ENCODE measurements at places on chromosomes 5 and 9. TPM values are rescaled to one million over a fixed set of nuclear protein-coding genes. Genes with fewer than 3 reads are reported as not detected.

DNA sequence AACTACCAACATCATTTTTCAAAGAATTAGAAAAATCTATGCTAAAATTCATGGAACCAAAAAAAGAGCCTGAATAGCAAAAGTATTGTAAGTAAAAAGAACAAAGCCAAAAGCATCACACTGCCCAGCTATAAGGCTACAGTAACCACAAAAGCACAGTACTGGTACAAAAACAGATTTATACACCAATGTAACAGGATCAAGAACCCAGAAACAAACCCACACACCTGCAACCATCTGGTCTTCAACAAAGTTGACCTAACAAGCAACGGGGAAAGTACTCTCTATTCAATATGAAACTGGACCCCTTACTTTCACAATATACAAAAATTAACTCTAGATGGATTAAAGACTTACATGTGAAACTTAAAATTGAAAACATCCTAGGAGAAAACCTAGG lies 94.2 kb upstream of the TARS1 start:
- no peak for DNase-seq

GRCh38 chr5:76617675-76618074 lies 5.5 kb downstream of the F2RL2 start:
- DNase-seq, result no peak

- DNase-seq, result no peak
Measured at GRCh38 chr5:36928947-36929346, 52.4 kb downstream of the NIPBL start.

DNA sequence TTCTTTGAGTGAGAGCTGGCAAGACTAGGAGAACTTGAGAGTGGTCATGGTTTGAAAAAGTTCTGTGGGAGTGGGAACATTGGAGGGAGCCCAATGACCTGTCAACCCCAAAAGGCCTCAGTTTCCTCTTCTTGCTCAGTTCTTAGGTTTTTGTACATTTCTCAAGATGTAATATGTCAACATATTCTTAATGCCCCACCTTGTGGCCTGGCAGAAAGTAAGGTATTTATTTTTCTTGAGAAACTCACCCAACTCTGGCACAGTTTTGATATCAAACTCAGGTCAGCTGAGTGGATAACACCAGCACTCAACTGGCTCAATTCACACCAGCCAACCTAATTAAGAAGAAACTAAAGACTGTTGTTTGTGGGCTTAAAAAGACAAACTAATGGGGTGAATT lies 123.0 kb upstream of the SLC27A6 start:
- no peak for DNase-seq

DNA sequence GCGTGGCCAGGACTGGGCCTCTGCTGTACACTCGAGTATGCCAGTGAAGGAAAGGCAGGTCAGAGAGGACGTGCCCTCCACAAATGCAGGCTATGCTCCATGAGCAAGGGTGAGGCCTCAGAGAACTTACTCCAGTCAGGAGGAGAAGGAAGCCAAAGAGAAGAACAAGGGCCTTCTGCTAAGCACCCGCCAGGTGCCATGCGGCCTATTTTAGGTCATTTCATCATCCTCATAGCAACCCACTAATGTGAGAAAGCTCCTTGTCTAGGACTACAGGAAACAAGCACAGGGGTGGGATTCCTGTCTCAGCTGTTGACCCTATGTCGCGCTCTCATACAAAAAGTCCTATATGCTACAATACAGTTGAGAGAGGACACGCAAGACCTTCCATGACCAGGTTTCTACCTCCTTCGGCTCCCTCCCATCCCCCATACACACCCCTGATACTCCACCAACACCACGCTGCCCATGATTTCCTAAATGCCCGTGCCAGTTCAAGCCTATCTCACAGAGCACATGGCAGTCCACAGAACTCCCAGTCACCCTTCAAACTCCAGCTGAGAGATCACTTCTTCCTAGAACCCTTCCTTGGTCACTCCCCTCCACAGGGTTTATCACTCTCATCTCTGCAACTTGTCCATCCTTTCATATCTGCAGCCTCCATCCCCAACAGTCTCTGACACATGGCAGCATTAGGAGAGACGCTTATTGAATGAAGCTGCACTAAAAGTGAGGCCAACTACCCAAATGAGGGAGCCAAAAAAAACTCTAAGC lies 26.8 kb downstream of the PSMB7 start:
- no peak for DNase-seq

DNA sequence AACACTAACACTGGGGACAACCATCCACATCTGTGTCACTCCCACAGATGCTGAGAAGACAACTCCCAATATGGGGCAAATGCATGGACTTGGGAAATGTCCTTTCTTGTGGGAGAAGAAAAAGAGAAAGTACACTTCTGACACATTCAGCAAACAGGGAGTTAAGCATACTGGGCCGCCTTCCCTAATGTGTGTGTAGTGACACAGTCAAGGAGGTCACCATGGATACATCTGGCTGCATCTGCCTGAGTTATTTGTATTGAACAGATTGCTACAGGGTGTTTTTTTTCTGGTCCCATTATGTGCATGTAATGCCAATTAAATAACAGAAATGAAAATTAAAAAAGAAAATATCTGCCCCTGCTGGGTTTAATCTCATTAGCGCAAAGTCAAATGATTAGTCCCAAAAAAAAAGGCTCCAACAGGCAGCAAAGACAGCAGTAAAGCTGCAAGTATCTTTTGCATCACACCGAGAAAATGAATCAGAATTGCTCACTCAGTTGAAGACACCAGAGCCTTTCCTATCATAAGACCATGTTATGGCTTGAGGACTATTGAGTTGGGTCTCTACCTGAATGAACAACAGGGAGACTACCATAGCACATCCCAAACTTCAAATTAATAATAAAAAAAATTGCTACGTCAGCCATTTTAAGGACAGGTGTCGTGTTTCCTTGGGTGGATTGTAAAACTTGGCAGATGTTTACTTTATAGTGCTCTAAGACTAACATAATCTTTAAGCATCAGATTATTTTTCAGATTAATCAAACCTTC lies 395.9 kb downstream of the DTWD2 start:
- DNase-seq, result no peak

GRCh38 chr5:172859966-172860365 lies 25.9 kb downstream of the ERGIC1 start:
- no peak for DNase-seq

DNA sequence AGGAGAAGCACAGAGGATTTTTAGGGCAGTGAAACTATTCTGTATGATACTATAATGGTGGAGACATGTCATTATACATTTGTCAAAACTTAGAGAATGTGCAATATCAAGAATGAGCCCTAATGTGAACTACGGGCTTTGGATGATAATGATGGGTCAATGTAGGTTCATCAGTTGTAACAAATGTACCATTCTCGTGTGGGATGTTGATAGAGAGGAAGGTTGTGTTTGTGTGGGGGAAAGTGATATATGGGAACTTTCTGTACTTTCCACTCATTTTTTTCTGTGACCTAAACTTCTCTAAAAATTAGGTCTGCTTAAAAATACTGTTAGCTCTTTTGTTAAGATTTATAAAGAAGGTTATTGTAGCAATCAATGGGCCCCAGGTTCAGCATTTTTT lies 138.9 kb downstream of the SPATA31D1 start:
- DNase-seq, result no peak

- DNase-seq, result no peak
Measured at GRCh38 chr5:10666531-10667299, 94.3 kb downstream of the DAP start.

GRCh38 chr9:90285946-90286345 lies 356.7 kb downstream of the DIRAS2 start:
- DNase-seq, result no peak

DNA sequence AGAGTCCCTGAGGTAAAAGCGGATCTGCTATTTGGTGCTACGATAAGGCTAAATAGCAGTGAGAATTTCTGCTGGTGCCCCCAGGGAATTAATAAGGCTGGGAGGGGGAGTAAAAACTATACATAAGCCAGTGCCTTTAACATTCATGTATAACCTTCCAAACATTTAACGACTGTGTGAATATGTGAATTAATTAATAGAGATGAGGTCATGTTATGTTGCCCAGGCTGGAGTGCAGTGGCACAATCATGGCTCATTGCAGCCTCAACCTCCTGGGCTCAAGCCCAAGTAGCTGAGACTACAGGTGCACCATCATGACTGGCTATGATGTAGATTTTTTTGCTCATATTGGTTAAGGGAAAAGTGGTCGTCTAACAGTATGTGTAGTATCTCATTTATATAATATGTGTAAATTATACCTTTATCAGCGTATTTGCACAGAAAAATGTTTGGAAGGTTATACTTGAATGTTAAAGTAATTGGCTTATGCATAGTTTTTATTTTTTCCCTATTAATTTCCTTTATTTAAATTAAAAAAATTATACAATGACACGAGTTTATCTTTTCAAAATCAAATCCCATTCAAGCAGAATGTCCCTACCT lies 64.6 kb downstream of the EHMT1 start:
- DNase-seq, result no peak

GRCh38 chr9:91727316-91727861 lies 222.6 kb downstream of the ROR2 start:
- no peak for DNase-seq

DNA sequence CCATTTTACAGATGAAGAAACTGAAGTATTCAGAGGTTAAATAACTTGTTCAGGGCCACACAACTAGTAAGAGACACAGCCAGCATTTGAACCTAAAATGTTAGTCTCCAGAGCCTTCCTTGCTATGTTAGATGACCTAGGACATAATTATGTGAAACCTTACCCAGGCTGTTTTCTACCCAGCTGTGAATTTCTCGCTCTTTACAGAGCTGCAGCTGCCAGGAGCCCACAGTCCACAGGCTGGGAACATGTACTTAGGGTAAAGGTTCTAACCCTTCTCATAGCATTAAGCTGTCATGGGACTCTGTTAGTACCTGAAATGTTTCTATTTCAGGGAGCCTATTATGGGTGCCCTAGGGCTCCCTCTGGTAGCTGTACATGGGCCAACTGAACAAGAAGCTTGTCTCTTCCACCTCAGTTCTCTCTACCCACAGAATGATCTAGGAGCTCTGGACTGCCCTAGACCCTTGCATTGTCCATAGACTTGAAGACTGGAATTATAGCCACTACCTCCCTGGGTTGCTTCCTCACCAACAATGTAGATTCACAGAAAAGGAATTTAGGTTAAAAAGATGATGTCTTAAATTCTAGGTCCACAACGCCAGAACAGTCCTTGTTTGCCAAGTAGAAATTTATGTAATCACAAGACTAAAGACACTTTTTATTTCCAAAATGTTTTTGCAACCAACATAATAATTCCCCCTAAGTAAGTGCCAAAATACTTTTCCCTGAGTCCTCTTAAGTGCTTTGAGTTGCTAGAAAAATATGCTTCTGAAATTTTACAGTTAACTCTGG lies 262.9 kb downstream of the PIK3R1 start:
- DNase-seq, result no peak

DNA sequence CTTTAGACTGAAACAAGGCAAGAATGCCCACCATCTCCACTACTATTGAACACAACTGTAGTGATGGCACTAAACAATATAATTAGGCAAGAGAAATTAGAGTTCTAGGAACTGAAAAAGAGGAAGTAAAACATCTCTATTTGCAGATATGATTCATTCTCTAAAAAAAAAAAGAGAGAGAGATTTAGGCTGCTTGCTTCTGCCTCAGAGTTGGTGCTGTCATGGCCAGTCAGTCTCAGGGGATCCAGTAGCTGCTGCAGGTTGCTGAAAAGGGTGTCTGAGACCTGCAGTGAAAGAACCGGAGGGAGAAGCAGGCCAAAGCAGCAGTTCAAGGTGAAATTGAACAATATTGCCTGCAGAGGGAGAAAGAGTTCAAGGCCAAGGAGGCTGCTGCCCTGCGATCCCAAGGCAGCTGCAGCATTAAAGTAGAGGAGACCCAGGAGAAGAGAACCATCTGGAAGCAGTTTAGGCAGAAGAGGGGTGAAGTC lies 72.5 kb downstream of the AP3B1 start:
- no peak for DNase-seq

DNA sequence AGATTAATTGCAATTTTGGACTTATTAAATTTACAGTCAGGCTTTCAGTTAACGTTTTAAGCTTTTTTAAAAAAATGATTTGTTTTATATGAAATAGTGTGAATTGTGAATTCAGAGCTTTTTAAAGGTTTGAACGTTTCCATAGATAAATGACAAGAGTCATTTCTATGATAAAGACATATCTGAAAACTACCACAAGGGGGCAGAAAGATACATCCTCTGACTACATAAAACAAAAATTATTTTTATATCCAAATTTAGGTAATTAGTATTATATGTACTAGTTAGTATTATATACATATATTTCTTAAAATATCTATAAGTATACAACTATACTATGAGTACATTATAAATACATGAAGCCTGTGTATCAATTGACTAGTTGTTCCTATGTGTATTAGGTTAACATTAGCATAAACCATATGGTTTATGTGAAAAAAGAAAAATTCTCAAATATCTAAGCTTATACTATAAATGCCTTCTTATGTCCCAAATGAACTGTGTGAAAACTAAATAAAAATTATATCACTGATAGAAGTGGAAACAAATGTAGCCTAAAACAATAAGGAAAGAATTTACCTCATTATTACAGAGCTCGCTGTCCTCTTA lies 155.2 kb downstream of the MEF2C start:
- DNase-seq, result no peak

DNA sequence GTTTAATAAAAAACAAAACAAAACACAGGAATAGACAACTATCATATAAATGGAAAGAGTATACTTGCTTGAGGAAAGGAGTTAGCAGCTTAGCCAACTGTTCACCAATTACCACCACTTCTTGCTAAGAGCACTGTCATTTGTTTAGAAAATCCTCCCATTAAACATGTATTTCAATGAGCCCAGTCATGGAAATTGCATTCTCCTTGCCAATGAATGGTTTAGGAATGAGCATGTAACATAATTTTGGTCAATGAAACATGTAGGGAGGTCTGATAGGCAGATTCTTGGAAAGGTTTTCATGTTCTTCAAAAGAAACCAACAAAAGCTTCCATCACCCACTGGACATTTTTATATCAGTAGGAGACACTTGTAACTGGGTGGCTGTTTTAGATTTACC lies 502.8 kb upstream of the PAPPA start:
- DNase-seq, result no peak

DNA sequence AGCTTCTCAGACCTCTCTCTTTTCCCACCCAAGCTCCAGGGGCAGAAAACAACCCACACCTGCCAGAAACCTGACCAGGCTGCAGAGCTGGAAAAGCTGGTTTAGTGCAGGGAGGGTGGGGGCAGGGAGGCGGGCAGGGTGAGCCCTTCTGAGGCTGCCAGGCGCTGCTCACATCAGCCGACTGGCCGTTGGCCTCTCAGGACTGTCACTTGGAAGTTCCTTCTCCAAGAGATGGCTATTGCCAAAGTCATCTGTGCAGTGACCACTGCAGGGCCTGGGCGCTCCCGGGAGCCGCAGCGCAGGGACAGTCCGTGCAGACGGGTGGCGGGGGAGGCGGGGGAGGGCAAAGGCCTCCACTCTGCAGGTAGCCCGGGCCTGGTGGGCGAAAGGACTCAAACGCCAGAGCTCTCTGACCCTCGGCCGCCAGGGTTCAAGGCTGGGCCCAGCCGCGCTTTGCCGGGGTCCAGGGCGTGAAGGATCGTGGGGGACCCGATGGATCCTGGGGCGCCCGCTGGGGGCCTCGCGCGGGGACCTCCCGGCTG lies 205.0 kb upstream of the IER5L start:
- DNase-seq, result no peak

EPB41L4A gene
- polyA plus RNA-seq, result 32.3 TPM

PRUNE2 gene
- 16.3 TPM for polyA plus RNA-seq

CD72 gene
- 2.5 TPM for polyA plus RNA-seq

CD180 gene
- 0.87 TPM for polyA plus RNA-seq

PCDHB12 gene
- 6.3 TPM for polyA plus RNA-seq

HABP4 gene
- polyA plus RNA-seq, result 22.0 TPM
